ENCODE measurements at places on chromosomes 12 and 14.

- DNase-seq = peak; percentile 63
Measured at GRCh38 chr12:117025481-117026151, 73.6 kb downstream of the TESC start.

- no peak for DNase-seq
Measured at GRCh38 chr14:61479746-61480502, 158.5 kb downstream of the PRKCH start.

GRCh38 chr12:111976291-111976690, 36.7 kb downstream of the TMEM116 start:
- DNase-seq = no peak

DNA sequence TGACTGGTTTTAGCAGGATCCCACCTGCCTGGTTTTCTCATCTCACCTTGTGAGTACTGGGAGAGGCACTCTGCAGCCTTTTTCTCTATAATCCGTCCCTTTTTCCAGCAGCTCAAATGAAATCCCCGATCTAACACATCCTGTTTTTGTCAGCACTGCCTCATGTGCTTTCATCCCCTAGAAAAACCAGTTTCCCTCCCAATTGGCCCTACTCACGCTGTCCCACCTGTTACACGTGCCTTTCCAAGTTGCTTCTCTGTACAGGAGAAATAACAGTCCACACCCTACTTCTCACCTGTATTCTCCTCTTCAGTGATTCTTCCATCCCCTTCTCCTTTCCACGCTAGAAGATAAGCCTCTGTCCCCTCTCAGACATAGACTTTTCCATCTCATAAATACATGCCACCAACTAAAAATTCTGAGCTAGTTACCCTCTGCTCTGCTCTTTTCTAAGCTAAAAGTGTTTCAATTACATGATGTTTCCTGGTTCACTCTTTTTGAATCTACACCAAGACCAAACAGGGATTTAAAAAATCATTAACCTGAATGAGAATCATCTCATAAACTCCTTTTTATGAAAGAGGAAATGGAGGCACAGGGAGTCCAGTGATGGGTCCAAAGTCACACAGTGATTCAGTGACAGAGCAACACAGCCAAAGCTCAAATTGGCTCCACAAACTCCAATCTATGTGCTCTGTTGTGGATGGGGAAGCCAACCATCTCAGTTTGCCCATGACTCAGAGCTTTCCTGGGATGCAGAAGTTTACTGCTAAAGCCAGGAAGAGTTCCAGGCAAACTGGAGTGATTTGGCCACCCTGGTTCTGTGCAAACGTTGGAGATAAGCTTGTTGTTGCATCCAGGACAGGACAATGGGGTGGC, 240.0 kb upstream of the TMEM132C start:
- no peak for DNase-seq

DNA sequence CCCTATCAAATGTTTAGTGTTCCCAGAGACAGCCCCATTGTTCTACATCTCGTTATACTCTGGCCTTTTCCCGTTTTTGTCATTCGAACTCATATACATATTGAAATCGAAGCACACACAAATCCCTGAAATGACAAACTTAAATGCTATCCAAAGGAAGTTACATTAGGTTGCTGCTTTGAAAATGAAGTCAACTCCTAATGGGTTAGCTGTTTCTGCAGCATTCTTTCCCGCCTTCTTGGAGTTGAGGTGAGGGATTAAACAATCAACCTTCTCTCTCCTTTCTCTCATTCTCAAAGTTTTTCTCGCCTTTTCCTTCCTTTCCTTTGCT, 642 bp upstream of the PHC1 start:
- DNase-seq = no peak

DNA sequence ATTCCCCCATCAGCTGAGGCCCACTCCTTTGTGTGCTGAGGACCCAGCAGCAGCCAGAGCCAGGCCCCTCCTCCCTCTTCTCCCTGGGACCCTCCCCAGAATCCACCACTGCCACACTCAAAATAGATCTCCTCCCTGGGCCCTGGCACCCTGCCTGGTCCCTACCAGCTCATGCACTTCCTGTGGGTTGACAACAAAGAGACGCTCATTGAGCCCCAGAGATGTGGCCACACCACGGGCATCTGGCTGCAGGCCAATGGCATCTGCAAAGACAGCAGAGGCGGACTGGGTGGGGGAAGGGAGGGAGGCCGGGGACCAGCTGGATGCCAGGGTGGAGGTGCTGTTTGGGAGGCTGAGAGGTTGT, 16.0 kb upstream of the ENDOU start:
- DNase-seq = peak; percentile 83

GRCh38 chr14:59376686-59377085, 88.5 kb downstream of the GPR135 start:
- DNase-seq = no peak

GRCh38 chr12:77049767-77050353, 15.5 kb downstream of the E2F7 start:
- DNase-seq = peak; percentile 13
